Right cardiac atrium (tissue), 5 donors: ENCODE measurements at places on chromosomes 3 and 15. TPM values are rescaled to one million over a fixed set of nuclear protein-coding genes. Genes with fewer than 3 reads are reported as not detected.
A peak's percentile ranks its signal among the peaks of the same experiment; 100 is the strongest.

- no peak for DNase-seq
These were observed 54.5 kb downstream of the LRTM1 start for GRCh38 chr3:54873059-54874010.

DLL4 gene
- total RNA-seq: 14.4 TPM

- DNase-seq: no peak
These were observed 37.9 kb downstream of the EID1 start for GRCh38 chr15:48915861-48916260.

- no peak for DNase-seq
These were observed 183.4 kb downstream of the NFKBIZ start for GRCh38 chr3:102032491-102033383.

DNA sequence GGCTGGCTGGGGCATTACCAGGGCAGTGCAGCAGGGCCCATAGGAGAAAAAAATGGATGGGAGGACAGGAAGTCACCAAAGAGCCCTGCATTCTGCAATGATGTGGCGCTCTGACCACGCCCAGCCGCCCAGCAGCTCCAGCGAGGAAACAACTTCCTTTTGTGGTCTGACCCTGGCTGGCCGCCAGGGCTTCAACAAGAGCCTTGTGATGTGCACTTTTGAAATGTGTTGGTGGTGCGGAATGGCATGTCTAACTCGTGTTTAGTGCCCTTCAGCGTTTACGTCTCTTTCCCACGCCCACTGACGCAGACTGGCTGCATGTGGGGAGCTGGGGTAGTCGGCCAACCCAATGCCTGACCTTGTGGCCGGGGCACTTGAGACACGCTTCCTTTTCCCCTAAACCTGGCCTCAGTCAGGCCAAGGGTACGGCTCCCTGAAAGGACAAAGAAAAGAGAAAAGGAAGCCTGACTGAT lies 81.9 kb upstream of the CTNNB1 start:
- DNase-seq: peak; percentile 96

- DNase-seq: no peak
These were observed 62.2 kb upstream of the AKAP13 start for GRCh38 chr15:85318048-85318731.

- DNase-seq: no peak
These were observed 953.1 kb downstream of the FHIT start for GRCh38 chr3:60298141-60298540.

- no peak for DNase-seq
These were observed 223.0 kb upstream of the DPH6 start for GRCh38 chr15:35768949-35769348.

SOX14 gene
- total RNA-seq: not detected

ADGRG7 gene
- not detected for total RNA-seq

DNA sequence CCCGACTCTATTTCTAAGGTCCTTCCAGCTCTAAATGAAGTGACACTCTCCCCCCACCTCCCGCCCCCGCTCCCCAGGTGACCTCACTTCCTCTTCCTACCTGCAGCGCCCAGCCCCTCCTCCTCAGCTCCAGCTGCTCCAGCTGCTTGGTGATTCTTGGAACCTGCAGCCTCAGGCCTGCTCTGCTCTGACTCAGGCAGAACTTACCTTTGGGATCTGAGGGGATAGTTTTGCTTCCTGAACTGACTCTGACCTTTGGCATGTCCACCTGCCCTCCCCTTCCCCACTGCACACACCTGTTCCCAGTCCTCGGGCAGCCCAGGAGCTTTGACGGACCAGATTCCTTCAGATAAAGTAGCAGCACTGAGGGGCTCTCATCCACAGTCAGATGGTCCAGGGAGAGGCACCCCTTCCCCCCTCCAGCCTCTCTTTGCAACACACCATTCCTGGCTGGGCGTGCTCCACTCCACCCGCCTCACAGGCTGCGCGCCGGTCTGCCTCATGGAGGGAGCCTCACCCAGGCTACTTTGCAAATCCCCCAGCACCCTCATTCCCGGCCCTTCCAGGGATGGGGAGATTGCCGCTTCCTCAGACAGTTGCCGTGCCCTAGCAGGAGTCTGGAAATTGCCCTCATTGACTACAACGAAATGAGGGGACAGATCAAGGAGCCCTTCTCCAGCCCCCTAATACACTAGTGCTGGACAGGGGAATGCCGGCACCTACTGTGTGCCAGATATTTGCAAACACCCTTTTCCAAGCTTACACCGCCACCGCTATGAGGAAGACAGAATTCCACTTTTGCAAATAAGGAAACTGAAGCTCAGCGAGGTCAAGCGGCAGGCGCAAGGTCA lies 692 bp upstream of the C15orf39 start:
- DNase-seq: peak; percentile 79

CLDN1 gene
- total RNA-seq: 1.3 TPM

EIF2B5 gene
- total RNA-seq: 34.5 TPM

- DNase-seq: no peak
These were observed 1.0 kb upstream of the RNF7 start for GRCh38 chr3:141737093-141737492.

GRCh38 chr3:81581966-81582599 lies 179.4 kb downstream of the GBE1 start:
- DNase-seq: peak; percentile 24

- no peak for DNase-seq
These were observed 41.5 kb upstream of the ATP2B2 start for GRCh38 chr3:10546820-10547263.

DNA sequence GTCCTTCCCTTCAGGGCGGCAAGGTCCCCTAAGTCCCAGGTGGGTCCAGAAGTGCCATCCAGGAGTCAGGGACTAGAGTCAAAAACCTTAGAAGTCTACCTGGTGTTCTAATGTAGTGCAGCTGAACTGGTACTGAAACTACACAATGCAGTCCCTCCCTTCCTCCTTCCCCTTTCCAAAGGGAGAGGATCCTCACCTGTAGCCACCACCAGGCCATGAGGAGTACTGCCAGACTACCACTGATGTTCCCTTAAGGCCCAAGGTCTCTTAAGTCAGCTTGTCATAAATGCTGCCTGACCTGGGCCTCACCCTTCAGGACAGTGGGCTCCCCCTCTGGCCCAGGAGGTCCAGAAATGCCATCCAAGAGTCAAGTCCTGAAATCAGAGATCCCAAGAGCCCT lies 98.9 kb downstream of the ULK4 start:
- DNase-seq: no peak

DNA sequence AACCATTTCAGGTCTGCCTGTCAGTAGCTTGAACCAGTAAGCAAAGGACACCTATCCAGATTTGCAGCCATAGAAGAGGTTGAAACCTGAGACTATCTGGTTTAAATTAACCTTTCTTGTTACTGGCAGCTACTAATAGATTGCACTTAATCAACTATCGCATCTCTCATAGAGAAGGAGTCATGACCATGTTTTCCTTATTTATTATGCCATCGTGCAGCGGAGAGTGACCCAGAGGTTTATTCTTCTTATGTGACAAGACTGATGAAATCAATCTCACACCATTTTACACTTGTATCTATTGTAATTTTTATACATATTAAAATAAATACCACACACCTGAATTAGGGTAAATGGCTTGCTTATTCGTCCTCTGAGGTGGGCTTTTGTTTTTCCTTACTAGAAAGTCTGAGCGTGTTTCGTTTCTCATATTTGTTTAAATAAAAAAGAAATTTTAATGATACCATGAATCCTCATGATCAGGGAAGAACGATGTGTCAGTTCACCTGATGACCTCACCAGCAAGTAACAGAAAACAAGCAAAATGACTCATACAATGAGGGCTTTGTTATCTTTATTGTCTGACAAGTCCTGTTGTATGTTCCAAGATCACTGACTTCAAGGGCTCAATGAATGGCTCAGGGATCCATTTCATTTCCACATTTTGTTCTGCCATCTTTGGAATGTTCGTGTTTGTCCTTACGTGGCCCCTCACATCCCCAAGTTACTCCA lies 379.5 kb upstream of the DPH6 start:
- DNase-seq: no peak
